ENCODE measurements at places on chromosomes 11 and 22. TPM values are rescaled to one million over a fixed set of nuclear protein-coding genes. Genes with fewer than 3 reads are reported as not detected.

GRCh38 chr11:75487365-75487764 is 38.4 kb downstream of the GDPD5 start:
- DNase-seq: no peak

Gene B4GALNT4
- not detected for total RNA-seq

DNA sequence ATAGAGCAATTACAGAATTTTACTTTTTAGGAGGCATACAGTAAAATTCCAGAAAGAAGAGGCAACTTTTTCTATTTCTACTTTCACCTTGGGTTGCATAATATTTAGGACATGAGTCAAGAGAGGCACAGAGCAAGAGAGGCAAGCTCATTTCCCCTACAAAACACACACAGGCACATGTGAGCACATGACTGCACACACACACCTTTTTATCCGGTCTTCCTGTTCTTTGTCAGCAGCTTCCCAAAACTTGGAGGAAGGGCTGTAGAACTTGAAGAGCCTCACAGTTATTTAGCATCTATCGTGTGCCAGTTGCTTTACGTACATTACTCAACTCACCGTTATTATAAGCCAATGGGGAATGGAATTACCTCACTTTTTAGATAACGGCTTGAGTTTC is 37.8 kb upstream of the CCDC179 start:
- DNase-seq: no peak

DNA sequence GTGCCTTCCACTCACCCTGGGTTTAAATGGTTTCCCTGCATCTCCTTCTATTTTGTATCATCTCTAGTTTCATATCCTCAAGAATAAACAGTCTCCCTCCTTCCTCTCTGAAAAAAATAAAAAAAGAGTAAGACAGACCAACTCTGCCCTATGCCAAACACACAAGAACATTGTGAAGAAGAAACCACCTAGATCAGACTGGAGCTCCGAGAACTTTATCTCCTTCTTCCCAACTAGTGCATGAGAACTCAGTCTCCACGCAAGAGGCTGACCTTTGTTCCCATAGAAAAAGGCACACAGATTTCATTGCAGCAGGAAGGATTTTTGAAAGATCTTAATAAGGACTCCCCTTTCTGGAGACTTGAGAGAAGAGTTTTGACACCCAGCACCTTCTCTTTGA is 8.7 kb upstream of the PEX26 start:
- DNase-seq: no peak

GRCh38 chr11:36306888-36307287 is 10.8 kb downstream of the PRR5L start:
- DNase-seq: peak; percentile 35

DNA sequence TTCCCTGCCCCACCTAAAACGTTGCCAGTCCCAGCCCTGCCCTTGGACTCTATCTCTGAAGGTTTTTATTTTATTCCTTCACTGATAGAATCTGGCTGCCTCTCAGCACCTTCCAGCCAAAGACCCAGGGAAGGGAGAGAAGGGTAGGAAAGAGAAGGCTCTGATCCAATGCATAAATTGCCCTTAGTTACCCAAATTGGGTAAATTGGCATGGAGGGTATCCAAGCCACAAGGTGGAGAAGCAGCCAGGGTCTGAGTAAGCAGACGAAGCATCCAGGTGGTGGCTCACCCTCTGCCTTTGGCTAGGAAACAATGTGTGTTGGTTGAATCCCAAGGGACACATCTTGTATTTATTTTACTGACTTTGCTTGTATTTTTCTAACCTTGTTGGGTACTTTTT is 89.0 kb downstream of the FEZ1 start:
- no peak for DNase-seq

DNA sequence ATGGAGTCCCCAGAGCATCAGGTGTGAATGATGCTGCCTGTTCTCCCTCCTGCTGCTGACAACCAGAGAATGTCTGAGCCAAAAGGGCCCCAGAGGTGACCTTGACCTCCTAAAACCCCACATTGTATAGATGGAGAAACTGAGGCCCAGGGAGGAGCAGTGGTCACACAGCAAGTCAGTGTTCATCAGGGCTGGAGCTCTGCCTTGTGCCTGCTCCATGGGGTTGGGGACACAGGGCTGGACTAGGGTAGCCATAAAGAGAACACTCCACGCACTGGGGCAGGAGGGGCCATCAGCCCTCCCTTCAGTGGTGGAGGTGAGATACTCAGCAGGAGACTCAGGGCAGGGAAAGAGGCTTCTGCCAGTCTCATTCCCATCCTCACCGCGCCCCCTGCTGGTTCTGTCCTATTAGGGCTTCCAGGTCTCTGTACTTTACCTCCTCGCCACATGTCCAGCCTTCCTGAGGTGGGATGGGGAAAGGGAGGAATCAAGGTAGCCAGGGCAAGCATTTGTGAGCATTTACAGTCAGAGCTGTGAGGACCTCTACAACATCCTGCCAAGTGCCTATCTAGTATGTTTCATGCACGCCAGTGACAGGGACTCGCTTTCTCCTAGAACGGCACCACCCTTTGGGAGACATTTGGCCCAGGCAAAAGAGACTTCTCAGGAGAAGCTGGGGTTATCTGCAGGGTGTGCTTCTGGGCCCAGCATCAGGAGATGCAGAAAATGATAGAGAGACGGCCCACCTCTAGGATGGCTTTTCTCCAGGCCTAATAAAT is 43.2 kb downstream of the NEU3 start:
- DNase-seq: peak; percentile 68

DNA sequence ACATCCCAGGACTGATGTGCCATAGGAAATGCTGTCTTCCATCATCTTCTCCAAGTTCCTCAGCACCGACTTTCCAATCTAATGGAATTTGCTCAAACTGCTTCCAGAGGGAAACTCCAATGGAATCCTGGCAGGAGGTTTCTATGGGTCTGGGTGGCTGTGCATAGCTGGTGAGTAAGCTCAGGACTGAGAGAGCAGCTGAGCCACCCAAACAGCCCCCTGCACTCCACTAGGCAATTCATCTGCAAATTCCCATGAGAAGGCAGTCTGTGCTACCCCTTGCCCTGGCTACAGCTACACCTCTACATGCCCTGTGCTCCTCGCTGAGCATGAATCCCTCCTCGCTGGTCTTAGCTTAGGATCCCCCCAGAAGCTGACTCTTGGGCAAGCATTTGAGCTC is 127.9 kb upstream of the CSNK2A3 start:
- DNase-seq: no peak

DNA sequence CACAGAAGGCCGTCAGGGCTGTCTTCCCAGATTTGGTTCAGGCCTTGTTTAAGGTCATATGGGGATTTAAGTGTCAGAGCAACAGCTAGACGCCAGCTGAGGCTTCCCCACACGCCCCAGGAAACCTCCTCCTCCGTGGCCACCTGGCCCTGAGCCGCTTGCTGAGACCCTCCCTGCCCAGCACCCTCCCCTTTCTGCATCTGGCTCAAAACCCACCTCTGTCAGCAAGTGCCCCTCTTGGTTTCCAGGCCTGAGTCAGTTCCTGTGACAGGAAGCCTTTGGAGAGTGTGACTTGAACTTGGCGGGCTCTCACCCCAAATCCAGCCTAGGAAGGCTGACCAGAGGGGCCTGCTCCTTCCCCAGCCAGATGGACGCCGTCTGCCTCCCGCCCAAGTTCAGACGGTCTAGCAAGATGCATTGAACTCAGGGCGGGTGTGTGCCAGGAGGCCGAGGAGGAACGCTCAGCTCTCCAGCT is 561 bp downstream of the FXYD2 start:
- DNase-seq: no peak

Gene SORL1
- total RNA-seq: 0.10 TPM

DNA sequence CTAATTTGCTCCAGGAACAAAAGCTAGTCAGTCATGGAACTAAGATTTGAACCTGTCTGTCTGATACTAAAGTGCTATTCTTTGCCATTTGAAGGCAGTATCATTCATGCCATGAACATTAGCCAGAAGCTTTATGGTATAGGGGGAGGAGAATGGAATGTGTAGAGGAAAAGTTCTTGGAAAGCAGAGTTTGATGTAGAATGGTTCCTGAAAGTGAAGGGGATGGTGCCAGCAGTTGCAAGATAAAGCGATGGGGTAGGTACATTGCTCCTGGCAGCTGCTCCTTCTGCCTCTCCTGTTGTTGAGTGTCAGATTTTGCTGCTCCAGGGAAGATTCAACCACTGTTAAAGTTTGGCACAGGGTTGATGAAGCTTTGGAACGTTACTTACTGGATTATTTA is 53.4 kb downstream of the ARHGAP42 start:
- DNase-seq: no peak

DNA sequence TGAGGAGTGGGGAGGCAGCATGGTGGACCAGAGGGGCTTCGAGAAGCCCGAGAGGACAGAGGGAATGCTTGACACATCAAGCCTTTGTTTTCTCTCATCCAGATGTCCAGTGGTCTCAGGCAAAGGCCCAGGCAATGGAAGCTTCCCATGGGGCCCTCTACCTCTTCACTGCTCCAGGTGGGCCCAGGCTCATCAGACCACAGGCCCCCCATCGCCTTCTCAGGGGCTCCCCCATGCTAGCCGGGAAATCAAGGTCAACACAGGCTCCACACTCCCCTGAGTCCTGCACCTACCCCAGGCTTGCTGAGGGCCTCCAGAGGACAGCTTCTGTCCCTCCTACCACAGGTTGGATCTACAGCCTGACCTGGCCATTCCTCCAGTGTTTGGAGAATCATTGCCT is 157.5 kb downstream of the CHST1 start:
- DNase-seq: no peak

DNA sequence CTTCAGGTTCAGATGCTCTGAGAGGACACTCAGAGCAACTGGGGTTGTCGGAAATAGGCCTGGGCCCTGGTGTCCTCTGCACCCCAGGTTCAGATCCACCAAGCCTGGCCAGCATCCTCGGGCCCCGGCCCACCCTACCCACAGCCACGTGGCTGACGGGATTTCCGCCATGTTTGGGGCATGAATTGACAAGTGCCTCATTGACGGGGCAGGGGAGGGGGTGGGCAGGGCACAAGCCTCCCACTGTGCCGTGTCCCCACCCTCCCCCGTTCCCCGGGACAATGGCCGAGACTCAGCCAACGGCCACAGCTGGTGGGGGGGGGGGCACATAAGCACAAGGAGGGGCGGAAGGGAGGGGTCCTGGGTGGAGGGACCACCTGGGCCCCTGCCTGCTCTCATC is 8.5 kb downstream of the MYRF start:
- DNase-seq: no peak

Gene GTPBP1
- total RNA-seq: 28.1 TPM

DNA sequence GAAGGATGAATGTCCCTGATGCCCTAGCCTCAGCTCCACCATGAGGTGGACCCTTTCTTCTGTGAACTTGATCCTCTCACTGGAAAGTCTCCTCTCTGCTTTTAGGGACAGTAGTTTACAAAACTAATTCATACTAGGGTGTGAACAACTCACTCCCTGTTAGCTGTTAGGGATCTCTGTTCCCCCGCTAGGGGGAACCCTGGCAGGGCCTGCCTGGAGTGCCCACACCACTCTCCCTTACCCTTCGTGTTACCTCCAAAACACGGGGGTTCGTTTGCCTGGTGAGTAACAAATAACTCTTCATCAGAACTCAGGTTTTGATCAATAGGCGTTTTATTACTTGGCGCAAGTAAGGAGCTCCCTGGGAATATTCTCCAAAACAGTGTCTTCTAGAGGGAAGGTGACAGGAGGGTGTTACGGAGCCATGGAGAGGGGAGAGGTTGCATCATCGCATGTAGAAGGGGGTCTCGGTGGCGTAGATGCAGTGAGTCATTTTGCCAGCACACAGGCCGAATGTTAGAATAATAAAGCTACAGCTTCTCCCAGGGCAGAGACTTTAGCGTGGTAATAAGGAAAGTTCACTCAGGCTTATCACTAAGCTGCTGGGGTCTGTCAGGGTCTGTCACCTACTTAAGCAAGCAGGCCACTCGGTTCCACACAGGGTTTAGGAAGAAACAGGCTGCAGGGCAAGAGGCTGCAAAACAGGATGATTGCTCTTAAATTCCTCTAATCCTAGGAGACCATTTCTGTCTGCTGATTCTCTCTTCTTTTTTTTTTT is 45.8 kb downstream of the C11orf96 start:
- peak; percentile 32 for DNase-seq

DNA sequence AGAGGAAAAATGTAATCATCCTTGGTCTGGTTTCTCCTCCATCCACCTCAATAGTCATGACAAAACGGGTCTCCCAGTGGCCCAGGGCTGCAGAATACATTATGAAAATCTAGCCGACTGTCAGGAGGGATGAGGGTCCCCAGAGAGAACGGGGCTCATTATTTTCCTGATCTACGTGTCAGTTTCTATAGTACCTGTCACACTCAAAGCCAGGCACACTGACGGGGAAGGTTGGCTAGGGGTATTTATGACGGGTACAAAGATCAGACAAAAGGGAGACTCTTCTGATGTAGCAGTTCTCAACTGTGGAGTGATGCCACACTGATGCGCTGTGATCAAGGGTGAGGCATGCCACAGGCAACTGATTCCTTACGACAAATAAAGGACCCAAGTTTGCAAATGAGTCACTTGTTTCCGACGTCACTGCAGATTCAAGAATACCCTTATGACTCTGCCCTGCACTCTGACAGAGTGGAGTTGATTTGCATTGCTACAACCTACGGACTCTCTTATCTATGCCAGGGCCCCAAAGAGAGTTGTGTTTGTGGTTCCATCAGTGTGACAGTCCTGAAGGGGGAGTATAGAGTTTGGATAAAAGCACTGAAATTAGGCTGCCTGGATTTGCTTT is 188.2 kb upstream of the TBCEL start:
- no peak for DNase-seq

DNA sequence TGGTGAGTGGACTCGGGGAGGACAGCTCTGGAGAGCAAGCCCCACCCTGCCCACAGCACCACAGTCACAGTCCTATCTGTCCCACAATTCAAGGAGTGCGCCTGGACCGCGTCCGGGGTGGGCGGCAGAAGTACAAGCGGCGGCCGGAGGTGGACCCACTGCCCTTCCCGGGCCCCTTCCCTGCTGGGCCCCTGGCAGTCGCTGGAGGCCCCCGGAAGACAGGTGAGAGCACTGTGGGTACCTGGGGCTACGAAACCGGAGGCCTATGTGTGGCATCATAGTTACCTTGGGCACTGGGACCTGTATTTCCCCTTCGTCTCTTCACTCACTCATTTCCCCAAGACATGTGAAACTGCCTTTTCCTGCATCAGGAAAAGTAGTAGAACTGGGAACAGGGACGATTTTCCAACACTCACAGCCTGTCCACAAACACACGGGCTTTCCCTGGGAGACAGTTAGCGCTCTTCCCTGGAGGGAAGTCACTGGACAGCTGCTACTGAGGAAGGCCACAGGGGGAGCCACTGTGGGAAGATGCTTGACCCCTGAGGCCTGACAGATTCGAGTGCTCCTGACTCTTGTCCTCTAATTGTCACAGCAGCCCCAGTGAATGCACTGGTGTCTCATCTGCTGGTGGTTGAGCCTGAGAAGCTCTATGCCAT is 3.1 kb downstream of the TRMT112 start:
- no peak for DNase-seq

Gene OR8H1
- not detected for total RNA-seq

- DNase-seq: no peak
Observed at GRCh38 chr11:122779047-122779629, 59.2 kb upstream of the CRTAM start.

- no peak for DNase-seq
Observed at GRCh38 chr11:104967534-104968354, 630 bp downstream of the CASP4 start.

Gene GLB1L2
- not detected for total RNA-seq

Gene OR51B4
- not detected for total RNA-seq

All from SJCRH30 (cell line).